ENCODE measurements at places on chromosomes 5 and 9.

GRCh38 chr9:118829334-118829733, 539.9 kb downstream of the BRINP1 start:
- no peak for DNase-seq

DNA sequence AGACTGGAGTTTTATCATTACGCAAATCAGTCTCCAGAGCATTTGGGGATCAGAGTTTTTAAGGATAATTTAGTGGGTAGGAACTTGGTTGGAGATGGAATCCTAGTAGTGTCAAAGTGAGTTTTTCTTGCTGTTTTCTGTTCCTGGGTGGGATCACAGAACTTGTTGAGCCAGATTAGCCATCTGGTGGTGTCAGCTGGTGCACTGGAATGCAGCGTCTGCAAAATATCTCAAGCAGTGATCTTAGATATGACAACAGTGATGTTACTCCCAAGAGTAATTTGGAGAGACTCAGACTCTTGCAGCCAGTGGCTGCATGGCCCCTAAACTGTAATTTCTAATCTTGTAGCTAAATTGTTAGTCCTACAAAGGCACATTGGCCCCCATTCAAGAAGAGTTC, 1257.8 kb downstream of the MAT2B start:
- DNase-seq, result no peak

- DNase-seq, result peak; percentile 83
These were observed at the start of gene TRMT10B for GRCh38 chr9:37753489-37754190. TRMT10B (plus strand) TSS chr9:37753805; CDS start chr9:37761932, 8,127 bp downstream.

GRCh38 chr5:72066705-72067107, 40.6 kb upstream of the MAP1B start:
- no peak for DNase-seq

DNA sequence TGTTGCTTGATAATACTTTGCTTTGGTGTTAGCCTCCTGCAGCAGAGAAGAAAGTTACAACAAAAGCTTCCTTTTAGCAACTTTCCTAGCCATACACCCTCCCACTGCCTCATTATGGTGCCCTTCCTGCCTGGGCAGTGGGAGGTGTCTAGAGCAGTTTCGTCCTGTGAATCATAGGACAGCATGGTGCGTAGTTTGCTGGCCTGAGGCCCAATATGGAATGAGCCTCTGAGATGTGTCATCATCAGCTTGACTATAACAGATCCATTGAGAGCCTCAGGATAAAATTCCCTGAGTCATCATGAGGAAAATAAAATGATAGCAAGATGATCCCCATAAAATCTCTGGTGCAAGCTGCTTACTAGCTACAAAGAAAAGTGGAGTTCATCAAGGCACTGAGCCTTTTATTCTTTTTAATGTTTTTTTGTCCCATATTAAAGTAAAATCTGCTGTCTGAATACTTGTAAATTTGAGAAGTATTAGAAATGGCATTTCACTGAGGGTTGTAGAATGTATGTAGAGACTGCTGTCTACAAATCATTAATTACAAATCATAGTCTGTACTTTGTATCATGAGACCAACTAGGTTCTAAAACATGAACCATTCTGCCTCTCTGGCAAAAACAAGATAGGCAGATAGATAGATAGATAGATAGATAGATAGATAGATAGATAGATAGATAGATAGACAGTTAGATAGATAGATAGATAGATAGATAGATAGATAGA, 303.0 kb upstream of the PDE4D start:
- DNase-seq, result no peak

GRCh38 chr5:138989720-138990119, 114.6 kb upstream of the LRRTM2 start:
- no peak for DNase-seq

DNA sequence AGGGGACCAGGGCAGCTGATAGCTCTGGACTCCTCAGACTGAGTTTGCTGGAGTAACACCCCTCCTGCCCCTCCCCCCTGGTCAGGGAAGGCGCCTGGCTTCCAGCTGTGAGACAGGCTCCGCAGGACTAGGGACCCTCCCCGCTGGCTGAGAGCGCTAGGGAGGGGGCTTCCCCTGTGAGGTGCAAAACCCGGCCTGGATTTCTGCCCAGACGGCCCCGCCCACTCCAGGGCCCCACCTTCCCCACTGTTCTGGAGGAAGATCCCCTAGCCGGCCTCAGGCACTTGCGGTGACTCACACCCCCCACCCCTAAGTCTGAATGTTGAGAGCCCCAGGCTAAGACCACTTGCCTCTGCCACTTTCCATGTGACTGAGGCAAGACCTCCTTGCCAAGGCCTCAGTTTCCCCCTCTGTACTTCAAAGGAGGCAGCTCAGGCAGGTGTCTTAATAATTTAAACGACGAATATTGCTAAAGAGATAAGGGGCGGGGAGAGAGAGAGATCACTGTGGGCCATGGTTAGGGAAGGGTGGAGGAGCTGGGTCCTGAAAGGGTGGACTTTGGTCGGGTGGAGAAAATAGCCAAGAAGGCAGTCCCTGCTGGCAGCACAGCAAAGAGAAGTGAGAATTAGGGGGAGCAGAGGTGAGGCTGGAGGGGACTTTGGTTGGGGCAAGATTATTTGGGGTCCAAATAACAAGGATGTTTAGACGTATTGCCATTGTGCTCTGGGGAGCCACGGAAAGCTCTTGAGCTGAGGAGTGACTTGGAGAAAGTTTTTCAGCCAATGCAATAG, 1.0 kb upstream of the DAB2IP start:
- DNase-seq, result peak; percentile 41

DNA sequence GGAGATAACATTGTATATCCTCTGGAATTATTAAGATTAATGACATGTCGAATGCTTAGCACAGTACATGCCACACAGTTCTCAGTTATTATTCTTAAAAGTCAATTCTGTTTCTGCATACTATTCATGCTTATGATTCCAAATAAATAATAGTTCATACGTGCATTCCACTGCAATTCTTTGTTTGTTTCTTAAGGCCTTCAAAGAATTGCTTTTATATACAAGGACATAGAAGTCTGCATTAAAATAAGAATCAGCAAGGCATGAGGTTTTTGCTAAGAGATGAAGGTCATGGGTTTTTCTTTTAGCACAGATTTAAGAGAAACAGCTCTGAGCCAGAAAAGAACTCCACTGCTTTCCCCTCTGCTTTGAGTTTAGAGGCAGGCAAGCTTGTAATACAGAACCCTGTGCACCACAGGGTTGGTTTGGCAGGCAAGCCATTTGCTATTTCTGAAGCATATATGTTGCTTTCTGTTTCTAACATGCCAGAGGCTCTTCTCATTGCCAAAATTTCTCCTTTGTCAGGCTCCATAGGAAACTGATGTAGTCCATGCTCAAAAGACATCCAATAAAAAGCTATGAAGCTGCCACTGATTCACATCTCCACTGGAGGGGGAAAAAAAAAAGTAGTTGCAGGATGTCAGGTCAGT, 420.6 kb upstream of the TYRP1 start:
- no peak for DNase-seq

GRCh38 chr5:7629561-7629960, 221.4 kb downstream of the CFAP90 start:
- no peak for DNase-seq

DNA sequence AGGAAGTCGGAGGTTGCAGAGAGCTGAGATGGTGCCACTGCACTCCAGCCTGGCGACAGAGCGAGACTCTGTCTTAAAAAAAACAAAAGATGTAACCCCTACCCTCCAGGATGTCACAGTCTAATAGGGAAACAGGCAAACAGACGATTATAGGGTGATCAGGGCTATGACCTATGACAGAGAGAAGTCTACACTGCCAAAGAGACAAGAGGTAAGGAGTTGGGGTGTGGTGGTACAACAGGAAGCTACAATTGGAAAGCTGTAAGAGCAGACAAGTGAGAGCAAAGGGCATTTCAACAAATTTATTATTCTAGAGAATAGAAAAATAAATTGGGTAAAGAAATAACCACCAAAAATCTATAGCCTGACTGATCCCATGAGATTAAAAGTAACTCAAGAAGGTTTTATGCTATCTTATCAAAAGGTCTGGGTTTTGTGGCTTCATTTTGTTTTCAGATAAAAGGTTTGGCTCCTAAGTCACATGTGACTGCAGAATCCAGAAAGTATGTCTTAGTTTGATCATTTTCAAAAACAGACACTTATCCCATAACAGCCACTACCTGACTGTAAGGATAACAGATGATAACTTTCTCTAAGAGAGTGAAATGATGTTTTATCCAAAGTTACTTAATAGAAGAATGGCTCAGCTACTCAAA, 7.3 kb downstream of the CDC26 start:
- no peak for DNase-seq

DNA sequence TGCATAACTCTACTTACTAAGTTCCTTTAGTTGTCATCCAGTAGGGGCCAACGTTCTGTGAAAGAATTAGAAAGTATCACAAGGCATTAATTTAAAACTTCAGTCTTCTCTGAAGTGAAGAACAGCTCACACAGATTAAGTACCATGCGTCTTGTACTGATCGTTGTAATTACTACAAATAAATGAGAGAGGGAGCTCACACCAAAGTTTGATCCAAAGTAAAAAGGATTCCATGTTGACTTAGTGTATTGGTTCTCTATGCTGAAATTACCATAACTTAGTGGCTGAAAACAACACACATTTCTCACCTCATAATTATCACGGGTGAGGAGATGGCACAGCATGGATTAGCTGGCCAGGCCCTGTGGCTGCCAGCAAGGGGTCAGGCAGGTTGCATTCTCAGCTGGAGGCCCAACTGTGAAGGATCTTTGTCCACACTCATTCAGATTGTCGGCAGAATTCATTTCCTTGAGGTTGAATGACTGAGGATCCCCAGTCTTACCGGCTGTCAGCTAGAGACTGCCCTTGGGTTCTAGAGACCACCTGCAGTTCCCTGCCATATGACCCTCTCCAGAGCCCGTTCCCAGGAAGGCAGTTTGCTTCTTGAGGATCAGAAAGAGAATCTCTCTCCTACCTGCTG, 169.1 kb downstream of the YTHDC2 start:
- DNase-seq, result no peak

- DNase-seq, result no peak
These were observed 97.0 kb downstream of the FOXD1 start for GRCh38 chr5:73351593-73351992.

DNA sequence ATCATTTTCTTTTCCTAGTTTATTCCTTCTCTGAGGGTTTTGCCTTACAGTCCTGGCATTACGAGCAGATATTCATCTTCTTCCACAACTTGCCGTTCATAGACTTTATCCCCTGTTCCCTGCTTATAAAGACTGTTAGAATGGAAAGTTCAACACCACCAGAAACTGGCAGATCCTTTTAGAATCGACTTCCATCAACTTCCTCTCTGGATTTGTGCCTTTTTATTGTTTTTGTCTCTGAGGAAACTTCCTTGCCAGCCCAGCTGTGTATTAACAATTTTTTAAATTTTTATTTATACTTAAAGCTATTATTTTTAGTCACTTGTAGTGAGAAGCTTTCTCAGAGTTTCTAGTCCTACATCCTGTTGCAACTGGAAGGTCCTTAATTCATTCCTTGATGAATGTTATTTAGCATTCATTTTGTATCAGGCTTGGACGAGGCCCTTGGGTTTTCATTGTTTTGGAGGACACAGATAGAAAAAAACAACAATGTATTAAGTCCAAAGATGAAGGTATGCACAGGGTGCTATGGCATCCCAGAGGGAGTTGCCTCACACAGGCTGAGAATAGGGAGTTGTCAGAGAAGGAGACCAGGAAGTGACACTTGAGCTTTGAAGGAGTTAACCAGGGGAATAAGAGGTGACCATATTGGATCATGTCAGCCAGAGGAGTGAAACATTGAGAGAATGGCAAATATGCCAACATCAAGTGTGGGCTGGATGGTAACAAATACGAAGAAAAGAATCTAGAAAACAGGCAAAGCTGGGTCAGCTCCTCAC, 81.3 kb downstream of the ADAMTSL1 start:
- no peak for DNase-seq

GRCh38 chr9:118222375-118222774, 518.2 kb downstream of the TLR4 start:
- no peak for DNase-seq

DNA sequence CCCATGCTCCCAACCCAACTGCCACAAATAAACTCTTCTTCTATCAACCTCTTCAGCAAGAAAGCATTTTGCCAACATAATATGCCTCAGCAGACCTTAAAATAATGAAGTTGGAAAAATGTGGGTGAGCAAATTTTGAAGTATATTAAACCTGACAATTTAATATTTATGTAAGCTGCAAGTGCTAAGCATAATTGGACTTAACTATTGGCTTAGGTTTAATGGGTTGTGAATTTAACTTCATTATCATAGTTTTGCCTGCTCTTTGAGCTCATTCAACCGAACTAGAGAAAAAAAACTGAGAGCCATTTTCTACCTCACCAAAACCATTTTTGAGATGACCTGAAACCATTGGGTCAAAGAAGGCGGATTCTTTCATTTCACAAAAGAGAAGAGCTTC, 805.5 kb upstream of the DMAC1 start:
- DNase-seq, result no peak

DNA sequence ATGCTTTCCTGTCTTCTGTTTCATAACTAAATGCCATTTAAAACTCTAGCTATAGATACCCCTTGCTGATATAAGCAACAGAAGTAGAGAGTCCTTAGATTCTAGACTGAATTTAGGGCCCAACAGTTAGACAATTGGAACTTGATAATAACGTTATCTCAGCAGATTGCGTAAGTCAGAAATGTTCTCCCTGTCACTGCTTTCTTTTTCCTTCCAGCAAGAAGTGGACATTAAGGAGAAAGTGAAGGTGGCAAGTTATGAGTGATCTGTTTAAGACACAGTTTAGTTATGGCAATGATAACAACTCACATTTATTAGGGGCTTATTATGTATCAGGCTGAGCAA, 6.9 kb upstream of the GLIS3 start:
- no peak for DNase-seq

Data from activated CD4-positive, alpha-beta memory T cell treated with anti-CD3 and anti-CD28 coated beads for 36 hours (primary cell).